Stimulated activated CD8-positive, alpha-beta memory T cell treated with anti-CD3 and anti-CD28 coated beads, Interleukin-2, amount 100 ng/mL, for 1 hour (primary cell): ENCODE measurements at places on chromosomes 11 and 22.

DNA sequence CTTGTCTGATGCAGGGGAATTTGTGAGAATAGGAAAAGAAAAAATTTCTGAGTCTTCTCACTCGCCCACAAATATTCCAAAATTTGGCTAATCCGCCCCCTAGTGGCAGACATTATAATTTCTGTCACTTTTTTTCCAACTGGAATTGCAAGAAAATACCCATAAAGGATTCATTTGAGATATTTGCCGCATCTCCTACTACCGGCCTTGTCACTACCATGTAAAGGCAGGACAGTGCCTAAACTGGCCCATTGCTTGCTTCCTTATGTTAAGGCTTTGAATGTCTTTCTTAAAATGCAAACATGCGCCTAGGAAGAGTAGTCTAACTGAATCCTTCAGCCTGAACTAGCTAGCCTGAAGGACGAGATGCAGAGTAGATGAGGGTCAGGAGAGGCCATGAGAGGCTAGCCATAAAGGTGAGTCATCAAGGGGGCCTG is 9.3 kb upstream of the CEP295 start:
- no peak for DNase-seq

- no peak for DNase-seq
These were observed 9.3 kb downstream of the TSSC4 start for GRCh38 chr11:2409611-2410468.

DNA sequence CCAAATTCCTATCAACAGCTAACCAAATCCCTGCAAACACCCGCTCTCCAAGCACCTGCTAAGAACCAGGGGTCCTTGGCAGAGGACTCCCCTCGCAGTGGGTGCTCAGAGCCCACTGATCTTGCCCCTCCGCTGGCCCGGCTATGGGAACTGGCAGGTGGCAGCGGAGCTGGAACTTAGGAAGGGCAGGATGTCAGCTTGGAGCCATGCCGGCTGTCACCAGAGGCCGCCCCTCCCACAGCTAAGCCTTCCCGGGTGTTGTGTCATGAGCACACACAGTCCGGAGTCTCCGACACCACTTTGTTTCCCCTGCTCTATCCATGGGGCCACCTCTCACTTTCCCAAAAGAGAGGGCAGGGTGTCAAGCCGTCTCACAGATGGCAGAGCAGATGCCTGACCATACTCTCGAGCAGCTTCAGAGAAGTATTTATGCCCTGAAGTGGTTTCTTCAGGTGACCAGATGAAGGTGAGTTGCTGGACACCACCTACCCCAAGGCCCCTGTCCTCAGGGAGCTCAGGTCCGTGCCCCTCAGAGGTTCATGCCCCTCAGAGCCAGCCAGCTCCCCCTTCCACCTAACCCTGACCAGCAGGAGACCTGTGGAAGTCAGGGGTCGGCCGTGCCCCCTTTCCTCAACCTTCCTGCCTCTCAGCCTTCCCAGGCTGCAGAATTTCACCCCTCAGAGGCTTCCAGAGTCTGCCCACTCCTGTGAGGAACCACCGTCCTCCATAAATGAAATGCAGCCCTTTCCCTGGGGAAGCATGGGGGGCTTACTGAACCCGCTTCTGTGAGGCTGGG is 545.7 kb upstream of the B3GAT1 start:
- DNase-seq, result no peak

DNA sequence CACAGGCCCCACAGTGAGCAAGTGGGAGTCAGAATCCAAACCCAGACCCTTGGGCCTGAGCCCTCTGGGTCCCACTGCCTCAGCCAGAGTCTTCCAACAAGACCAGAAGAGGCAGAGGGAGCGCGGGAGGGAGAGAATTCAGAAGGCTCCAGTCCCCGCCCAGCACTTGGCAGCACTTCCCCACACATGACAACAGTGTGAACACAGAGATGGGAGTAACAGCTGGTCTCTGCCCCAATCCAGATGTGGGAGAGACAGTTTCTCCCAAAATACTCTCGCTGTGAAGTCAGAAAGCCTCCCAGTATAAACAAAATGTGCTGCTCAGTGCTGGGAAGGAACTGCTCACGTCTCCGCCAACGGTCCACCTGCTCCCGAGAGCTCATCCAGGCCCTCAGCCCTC is 219.9 kb downstream of the MN1 start:
- no peak for DNase-seq

- DNase-seq, result no peak
These were observed 244.4 kb downstream of the TTC28 start for GRCh38 chr22:28435140-28435768.

- DNase-seq, result no peak
These were observed 51.4 kb downstream of the PACS1 start for GRCh38 chr11:66121466-66121865.

GRCh38 chr11:114924042-114924441 is 245.7 kb downstream of the NXPE2 start:
- no peak for DNase-seq

- DNase-seq, result peak; percentile 39
These were observed 86.6 kb downstream of the KCNQ1 start for GRCh38 chr11:2531277-2531986.

- no peak for DNase-seq
These were observed 42.1 kb downstream of the SLC1A2 start for GRCh38 chr11:35377262-35377661.

DNA sequence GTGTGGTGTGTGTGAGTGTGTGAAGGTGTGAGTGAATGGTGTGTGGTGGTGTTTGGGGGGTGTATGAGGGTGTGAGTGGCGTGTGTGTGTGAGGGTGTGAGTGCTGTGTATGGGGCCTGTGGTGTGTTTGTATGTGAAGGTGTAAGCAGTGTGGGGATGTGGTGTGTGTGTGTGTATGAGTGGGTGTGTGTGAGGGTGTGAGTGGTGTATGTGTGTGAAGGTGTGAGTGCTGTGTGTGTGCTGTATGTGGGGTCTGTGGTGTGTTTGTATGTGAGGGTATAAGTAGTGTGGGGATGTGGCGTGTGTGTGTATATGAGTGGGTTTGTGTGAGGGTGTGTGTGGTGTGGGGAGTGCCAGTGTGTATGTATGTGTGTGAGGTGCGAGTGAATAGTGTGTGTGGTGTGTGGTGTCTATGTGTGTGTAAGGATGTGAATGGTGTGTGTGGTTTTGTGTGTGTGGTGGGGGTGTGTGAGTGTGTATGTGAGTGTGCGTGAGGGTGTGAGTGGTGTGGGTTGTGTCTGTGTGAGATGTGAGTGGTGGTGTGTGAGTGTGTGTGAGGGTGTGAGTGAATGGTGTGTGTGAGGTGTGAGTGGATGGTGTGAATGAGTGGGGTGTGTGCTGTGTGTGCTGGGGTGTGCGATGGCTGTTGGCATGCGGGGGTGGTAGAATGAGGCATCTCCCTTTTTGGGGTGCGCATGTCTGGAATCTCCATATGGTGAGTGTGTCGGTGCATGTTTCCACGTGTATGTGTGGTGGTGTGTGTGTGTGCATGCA is 22.5 kb upstream of the SHISAL1 start:
- no peak for DNase-seq

DNA sequence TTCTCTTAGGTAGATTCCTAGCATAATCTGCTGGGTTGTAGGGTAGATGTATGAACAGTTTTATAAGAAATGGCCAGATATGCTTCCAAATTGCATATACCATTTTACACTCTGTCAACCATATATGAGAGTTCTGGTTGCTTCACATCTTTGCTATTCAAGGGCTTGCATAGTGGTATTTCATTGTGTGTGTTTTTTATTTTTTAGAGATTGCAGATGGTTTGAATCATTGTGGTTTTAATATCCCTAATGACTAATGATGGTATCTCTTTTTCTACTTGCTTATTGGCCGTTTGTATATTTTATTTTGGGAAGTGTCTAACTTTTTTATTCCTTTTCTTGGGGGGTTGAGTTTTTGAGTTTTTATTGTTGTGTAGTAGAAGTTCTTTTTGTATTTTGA is 26.9 kb downstream of the RNF214 start:
- DNase-seq, result no peak

DNA sequence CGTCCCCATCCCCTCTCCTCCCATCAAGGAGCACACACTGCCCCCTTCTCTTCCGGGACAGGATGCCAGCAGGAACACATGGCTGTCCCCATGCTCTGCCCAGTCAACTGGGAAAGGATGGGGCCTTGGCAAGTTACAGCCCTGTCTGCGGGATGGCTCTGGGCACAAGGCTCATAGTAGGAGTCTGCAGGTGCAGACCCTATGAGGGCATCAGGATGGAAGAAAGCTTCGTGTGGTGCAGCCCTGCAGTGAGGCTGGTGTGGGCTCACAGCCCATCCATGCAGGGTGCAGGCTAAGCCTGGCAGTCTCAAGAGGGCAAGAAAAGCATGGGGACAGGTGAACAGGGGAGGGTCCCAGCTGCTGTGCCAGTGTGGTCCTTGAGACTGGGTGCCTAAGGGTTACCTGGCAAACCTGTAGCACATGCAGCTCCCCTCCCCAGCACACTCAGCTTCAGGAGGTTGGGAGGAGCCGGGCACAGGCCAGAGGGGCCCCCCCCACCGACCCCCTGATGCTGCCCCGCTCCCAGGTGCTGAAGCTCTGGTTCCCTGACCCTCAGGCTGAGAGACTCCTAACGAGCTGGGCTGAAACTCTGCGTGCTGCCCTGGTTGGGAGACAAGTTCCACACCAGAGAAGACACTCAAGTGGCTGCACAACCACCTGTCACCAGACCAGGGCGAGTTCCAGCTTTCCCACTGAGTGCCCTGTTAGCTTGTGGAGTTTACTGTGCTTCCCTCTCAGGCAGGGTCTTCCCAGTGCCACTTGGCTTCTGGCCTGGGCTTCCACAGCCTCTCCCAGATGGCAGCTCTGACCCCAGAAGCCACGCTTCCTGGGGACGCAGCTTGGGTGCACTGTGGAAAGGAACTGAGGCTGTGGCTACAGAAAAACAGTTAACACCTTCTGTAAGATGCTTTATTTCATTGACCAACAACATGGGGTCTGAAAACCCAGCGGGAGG is 3.3 kb upstream of the SCARF2 start:
- no peak for DNase-seq

- DNase-seq, result no peak
These were observed 83.0 kb downstream of the ALX4 start for GRCh38 chr11:44226945-44227344.

DNA sequence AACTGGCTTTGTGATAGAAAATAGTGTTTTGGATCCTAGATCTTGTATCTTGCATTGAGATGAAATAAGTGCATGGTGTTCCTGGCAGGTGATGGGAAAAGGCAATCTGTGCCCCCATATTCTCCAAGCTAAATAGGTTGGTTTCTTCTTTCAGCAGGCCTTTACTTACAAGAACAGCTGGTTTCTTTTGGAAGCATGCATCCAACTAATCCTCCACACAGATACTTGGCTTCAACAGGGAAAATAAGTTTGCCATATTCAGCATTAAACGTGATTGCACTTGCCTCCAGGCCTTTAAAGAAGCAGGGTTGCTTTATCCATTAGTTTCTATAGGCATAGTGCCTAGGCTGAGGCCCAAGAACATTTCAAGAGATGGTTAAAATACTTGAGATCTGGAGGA is 59.9 kb downstream of the APIP start:
- no peak for DNase-seq

DNA sequence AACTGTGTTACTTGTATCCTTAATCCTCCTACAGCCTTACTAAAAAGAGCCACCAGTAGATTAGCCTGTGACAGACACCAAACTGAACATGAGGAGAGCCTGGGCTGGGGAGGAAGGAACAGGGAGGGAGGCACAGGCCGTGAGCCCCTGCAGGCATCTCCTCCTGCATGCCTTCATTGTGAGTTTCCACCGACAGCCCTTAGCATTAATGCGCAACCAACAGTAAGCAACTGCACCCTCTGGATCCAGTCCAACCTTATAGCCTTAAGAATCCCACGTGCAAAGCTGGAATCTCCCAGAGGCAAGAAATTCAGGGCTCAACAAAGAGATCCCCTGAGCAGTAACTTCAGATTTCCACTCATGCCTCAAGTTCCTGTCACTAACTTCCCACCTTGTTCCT is 84.6 kb downstream of the ETS1 start:
- DNase-seq, result no peak

- DNase-seq, result no peak
These were observed 619.0 kb downstream of the SOX6 start for GRCh38 chr11:15737320-15737719.

DNA sequence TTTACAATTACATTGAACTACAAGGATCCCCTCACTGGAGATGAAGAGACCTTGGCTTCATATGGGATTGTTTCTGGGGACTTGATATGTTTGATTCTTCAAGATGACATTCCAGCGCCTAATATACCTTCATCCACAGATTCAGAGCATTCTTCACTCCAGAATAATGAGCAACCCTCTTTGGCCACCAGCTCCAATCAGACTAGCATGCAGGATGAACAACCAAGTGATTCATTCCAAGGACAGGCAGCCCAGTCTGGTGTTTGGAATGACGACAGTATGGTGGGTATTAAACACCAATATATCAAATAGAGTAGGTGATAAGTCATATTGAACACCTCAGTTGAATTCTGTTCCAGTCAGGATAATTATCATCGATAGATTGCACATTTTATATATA is 4.4 kb downstream of the FBXO7 start:
- no peak for DNase-seq

- no peak for DNase-seq
These were observed 12.5 kb downstream of the GDPD5 start for GRCh38 chr11:75513250-75513649.

GRCh38 chr11:129302386-129303101 is 73.1 kb upstream of the BARX2 start:
- no peak for DNase-seq

- DNase-seq, result no peak
These were observed 5.8 kb downstream of the PITPNB start for GRCh38 chr22:27913162-27913741.
